ENCODE measurements at places on chromosomes 6 and 20.

DNA sequence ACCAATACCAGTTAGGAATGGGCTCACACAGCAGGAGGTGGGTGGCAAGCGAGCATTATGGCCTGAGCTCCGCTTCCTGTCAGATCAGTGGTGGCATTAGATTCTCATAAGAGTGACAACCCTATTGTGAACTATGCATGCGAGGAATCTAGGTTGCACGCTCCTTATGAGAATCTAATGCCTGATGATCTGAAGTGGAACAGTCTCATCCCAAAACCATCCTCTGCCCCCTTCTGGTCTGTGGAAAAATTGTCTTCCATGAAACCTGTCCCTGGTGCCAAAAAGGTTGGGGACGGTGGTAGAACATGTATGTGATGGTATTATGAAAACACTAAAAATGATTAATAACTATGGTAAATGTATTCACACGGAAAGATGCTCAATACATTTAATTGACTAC, 99.7 kb upstream of the HIVEP1 start:
- DNase-seq = no peak

GRCh38 chr6:7214468-7214867, 98.5 kb downstream of the SSR1 start:
- DNase-seq = no peak

DNA sequence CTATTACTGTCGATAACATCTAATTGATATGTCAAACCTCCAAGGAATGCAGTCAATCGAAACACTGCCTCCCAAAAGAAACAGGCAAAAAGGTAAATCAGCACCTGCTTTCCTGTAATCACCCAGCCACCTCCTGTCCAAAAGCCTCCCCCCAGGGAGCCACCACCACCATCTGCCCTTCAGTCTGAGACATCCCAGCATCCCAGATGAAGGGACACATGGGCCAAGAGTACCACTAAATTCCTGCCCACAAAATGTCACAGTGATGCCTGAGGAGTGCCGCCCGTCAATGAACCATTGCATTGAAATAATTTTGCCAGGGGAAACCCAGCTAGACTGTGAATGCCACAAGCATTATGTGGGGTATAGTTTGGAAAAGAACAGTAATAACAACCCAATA, 401.7 kb downstream of the ZFAND3 start:
- DNase-seq = no peak

DNA sequence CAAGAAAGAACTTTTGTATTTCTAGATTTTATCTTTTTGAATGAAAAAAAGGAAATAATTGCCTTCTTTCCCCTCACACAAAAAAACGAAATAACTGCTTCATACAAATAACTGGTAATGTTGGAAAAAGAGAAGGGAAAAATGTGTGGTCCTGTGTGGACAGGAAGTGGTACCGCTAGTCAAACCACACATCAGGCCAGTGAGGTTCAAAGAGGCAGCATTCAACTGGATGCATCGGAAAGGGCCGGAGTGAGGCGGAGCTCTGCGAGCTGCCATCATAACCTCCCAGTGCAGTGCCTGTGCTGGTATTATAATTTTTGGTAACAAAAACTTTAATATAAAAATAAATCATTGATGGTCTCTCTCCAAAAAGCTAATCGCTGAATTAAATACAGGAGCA, 111.2 kb downstream of the IRF4 start:
- DNase-seq = no peak

- DNase-seq = no peak
Observed at GRCh38 chr20:11935212-11936154, 17.8 kb downstream of the BTBD3 start.

DNA sequence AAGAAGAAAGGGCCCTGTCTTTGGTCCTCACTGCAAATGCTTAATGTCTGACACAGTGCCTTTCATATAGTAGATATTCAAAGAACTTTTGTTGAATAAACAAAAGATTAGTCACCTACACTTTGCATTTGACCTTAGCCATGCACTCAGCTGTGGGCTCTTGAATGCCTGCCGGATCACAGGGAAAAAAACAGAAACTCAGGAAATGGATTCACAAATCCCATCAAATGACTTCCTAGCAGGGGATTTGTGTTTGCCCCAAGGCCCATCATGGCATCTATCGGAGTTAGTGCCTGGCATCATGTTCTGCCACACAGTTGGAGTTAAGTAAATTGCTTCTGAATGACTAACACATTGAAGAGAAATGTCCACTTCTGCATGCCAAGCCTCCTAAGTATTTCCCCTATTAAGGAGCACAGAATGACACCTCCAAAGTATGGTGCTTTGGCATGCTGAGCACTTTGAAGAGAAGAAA, 72.3 kb upstream of the DST start:
- no peak for DNase-seq

GRCh38 chr20:33606118-33606771, 55.9 kb upstream of the C20orf144 start:
- DNase-seq = no peak

GRCh38 chr6:170068496-170068895, 222.4 kb downstream of the DLL1 start:
- DNase-seq = no peak

DNA sequence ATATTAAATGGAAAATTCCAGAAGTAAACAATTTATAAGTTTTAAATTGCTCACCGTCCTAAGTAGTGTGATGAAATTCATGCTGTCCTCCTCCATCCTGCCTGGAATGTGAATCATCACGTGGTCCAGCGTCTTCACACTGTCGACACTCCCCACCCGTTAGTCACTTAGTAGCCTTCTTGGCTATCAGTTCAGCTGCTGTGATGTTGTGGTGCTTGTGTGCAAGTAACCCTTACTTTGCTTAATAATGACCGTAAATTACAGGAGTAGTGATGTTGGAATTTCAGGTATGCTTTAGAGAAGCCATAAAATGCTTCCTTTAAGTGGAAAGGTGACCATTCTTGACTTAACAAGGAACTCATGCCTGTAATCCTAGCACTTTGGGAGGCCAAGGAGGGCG, 25.2 kb downstream of the RIOK1 start:
- no peak for DNase-seq

- no peak for DNase-seq
Observed at GRCh38 chr6:89186762-89187161, 30.4 kb downstream of the GABRR1 start.

DNA sequence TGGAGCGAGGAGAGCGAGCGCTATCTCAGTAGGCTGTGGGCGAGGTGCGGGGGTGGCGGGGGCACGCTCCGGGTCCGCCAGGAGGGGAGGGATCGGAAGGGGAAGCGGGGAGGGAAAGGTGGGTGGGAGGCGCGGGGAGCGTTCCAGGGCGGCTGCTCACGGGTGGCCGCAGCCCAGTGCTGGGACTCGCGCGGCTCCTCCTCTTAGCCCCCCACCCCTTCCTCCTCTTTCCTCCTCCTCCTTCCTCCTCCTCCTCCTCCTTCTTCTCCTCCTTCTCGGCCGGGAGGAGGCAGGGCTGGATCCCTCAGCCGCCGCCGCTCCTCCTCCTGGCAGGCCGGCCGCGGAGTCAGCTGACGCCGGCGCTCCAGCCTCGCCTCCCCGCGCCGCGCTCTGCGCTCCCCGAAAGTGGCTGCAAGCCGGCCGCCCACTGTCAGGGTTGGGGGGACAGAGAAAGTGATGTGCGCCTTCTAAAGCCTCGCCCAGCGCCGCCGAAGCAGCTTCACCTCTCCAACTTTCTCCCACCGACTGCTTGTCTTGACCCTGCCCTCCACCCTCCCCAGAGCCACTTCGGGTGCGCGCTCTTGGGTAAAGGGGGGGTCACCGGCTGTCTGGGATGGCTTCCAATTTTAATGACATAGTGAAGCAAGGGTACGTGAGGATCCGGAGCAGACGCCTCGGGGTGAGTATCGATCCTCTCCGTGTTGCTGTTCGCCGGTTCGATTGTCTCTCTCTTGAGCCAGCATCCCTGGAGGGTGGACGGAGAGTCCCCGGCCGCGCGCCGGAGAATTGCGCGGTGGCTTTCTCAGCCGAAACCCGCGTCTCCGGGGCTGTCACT, at the start of gene DOK5:
TSS of gene DOK5 (plus strand) at position 260 of the 835 bp plus-strand sequence. CDS start at position 614, 354 bp downstream.
- no peak for DNase-seq

- no peak for DNase-seq
Observed at GRCh38 chr6:43606019-43606418, 23.0 kb downstream of the GTPBP2 start.

GRCh38 chr20:8849990-8850389, 218.9 kb upstream of the PLCB4 start:
- no peak for DNase-seq

DNA sequence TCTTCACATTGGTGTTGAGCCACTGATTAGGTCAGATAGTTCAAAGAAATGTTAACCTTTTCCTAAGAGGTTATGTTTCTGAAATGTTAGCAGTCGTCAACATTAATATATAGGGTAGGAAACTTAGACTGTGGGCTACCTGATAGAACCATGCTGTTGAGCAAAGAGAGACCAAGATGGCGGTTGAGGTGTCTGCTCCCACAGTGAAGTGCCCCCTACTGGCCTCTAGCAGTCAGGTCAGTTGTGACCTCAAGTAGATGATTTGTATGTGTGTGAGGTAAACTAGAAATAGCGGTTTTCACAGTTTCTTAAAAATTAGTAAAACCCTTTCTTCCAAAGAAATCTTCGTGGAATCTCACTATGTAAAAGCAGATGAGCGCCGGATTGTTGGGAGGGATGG, 40.3 kb downstream of the MTHFD1L start:
- DNase-seq = no peak

- peak; percentile 75 for DNase-seq
Observed at GRCh38 chr20:25195014-25195961, at the start of gene ENTPD6. Gene ENTPD6, plus strand, starts transcription at chr20:25195712. Its CDS starts 10,825 bp downstream, at chr20:25206537.

DNA sequence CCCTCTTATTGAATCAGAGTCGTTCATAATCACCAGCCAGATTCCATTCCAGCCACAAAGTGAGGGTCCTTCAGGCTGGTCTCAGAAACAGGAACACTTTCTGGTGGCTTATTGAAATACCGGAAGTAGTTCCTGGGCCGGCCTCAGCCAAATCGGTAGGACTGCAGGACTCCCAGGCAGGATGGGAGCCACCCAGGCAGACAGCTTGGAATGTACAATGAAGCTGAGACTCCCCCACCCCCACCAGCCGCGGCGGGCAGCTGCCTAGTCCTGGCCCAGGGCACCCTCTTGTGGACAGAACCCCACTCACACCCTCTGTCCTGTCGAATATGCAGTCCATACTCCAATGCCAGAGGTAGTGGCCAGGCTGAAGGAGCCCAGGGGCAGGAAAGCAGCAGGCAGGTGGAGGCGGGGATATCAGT, 43.8 kb downstream of the MDFI start:
- DNase-seq = peak; percentile 42

GRCh38 chr6:112592159-112592558, 245.0 kb downstream of the RFPL4B start:
- no peak for DNase-seq

- DNase-seq = no peak
Observed at GRCh38 chr6:165804331-165805066, 141.5 kb upstream of the PDE10A start.

DNA sequence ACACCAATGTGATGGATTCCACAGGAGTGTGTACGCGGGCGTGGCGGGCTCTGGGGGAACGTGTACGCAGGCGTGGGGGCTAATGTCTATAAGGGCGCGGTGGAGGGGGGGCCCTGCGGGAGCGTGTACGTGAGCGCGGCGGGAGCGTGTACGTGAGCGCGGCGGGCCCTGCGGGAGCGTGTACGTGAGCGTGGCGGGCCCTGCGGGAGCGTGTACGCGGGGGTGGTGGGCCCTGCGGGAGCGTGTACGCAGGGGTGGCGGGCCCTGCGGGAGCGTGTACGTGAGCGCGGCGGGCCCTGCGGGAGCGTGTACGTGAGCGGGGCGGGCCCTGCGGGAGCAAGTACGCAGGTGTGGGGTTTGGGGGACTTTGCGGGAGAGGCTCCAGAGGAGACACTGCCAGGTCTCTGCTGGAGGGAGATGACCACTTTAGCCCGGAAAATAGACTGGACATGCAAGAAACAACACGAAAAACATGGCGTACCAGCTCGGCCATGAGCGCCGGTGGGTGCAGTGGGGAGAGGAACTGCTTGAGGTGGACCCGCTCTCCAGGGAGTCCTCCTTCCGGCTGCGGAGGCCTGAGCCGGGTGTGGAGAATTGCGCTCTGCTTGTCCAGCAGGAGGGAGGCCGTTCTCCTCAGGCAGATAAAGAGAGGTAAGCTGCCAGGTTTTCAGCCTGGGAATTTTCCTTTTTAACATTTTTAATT, 27.8 kb upstream of the SMOC2 start:
- no peak for DNase-seq

DNA sequence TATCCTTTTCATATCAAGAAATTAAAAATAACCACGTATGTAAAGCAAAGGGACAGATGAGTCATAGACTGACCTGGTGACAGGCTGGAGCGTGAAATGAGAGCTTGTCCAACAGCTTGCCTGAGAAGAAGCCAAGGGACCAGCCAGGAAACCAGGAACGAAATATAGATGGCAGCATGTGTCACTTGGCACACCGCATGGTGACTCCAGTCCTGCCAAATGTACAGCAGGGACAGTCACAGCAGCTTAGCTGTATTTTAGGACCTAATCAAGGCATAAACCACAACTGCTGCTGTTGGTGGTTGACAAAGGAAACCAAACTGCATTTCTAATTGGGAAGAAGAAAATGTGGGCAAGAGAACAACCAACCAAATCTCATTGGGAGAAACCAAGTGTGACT, 755.0 kb downstream of the TFAP2A start:
- DNase-seq = no peak

- DNase-seq = no peak
Observed at GRCh38 chr6:257774-258173, 34.5 kb upstream of the DUSP22 start.

GRCh38 chr6:3546121-3546520, 89.3 kb upstream of the SLC22A23 start:
- DNase-seq = no peak

DNA sequence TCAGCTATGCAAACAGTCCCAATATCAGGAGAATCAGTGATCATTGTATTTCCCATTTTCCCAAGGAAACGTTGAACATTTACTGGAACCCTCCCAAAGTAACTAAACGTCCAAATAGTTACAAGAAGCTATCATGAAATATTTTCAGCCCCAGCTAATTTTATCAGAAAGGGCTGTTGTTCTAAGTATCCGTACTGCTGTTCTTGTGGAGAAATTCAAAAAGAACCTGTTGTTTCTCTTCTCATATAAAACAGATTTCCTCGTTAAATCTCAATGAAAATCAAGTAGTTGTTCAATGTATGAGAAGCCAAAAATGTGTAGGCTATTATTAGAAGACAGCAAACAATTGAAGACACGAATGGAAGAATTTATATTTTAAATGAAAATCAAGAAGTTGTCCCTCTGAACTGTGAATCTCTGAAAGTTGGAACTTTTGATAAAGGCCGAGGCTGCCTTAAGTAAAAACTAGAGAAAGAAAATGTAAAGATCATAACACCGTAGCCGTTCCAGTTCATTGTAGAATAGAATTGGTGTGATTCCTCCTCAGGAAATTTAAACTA, 107.7 kb downstream of the HFE start:
- DNase-seq = no peak

- DNase-seq = no peak
Observed at GRCh38 chr6:71529769-71530168, 241.2 kb downstream of the OGFRL1 start.

- DNase-seq = no peak
Observed at GRCh38 chr20:18265441-18265840, 22.9 kb upstream of the ZNF133 start.

DNA sequence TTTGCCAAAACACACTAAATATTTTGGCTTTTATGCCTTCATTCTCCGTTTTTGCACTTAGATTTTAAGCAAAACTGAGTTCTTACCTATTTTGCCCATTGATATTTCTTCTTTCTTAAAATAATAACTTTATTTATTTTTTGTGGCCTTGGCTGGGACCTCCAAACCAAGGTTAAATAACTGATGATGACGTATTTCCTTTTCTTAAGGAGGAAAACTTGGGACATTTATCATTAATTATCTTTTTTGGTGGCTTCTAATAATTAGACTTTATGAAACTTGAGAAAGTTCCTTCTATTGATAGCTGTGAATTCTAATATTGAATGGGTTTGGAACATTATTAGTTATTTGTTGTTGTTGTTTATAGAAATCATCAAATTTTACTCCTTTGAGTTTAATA, 154.5 kb downstream of the ADGB start:
- no peak for DNase-seq

Measured in activated CD8-positive, alpha-beta memory T cell treated with anti-CD3 and anti-CD28 coated beads for 1 hour (primary cell).